ENCODE measurements at places on chromosomes 6 and 20.

- DNase-seq = no peak
These were observed at the start of gene TPMT for GRCh38 chr6:18154507-18155149. TPMT (minus strand) TSS chr6:18155077; CDS start chr6:18149127, 5,950 bp downstream.

DNA sequence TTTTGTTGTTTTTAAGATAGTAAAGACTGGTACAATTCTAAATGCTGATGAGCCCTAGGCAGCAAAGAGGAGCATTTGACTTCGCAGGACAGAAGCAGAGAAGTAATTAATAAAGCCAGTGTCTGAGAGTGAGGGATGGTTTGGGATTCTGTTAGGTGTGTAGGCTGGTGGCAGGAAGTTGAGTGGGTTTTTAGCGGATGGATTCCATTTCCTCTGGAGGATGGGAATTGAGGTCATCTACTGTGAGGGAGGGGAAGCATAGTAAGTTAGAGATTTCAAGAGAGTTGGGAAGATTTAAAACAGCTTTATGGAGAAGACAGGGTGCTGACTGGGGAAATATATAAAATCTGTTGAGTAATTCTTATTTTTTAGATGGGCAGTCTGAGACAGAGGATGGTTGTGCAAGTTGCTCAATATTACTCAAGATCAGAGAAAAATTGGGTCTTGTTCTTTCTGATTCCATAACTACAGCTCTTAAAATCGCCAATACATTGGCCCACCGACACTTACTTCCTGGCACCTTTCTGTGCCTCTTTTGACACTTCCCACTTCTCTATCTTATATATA, 48.8 kb downstream of the PRL start:
- no peak for DNase-seq

GRCh38 chr6:158031381-158032353, 50.0 kb downstream of the SYNJ2 start:
- DNase-seq = no peak

GRCh38 chr6:33445119-33445603, 9.2 kb upstream of the ZBTB9 start:
- DNase-seq = no peak

DNA sequence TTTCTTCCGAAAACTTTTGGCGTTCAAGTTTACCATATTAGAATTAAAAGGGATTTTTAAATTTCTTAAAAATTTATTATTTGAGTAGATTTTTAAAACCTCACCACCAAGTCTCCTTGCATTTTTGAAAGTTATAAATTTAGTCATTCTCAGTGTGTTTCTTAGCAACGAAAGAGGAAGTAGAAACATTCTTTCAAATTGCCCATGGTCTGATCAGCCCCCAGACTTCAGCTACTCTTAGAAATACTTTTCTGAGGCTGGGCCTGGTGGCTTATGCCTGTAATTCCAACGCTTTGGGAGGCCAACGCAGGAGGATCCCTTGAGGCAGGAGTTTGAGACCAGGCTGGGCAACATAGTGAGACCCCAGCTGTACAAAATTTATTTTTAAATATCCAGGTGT, 15.1 kb upstream of the RTF2 start:
- DNase-seq = no peak

DNA sequence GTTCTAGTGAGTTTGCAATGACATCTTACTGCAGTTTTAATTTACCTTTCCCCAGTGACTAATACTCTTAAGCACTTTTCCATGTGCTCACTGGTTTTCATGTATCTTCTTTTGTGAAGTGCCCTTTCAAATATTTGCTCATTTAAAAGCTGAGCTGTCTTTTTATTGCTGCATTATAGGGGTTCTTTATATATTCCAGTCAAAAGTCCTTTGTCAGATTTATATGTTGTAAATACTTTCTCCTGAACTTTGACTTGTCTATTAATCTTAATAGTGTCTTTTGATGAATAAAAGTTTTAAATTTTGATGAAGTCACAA, 50.2 kb upstream of the ELOVL5 start:
- no peak for DNase-seq

All from stimulated activated CD4-positive, alpha-beta T cell treated with anti-CD3 and anti-CD28 coated beads, Interleukin-1b, Interleukin-23, amount 100 ng/mL, for 1 hour (primary cell).